ENCODE measurements at places on chromosomes 5 and 9.

GRCh38 chr9:124409410-124409809 lies 5.8 kb downstream of the PSMB7 start:
- no peak for DNase-seq

DNA sequence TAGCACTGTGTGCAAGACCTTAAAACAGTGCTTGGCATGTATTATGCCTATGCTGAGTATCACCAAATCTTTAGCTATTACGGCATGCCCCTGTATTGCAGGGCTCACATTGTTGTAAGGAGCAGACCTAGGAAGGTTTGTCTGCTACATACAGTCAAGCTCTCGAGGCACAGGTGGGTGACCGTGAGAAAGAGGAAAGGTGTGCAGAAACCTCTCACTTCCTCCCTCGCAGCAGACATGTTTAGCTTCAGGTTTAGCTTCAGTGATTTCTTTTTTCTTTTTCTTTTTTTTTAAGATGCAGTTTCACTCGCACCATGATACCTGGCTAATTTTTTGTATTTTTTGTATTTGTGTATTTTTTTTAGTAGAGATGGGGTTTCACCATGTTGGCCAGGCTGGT lies 275.8 kb upstream of the RIOK2 start:
- DNase-seq = no peak

DNA sequence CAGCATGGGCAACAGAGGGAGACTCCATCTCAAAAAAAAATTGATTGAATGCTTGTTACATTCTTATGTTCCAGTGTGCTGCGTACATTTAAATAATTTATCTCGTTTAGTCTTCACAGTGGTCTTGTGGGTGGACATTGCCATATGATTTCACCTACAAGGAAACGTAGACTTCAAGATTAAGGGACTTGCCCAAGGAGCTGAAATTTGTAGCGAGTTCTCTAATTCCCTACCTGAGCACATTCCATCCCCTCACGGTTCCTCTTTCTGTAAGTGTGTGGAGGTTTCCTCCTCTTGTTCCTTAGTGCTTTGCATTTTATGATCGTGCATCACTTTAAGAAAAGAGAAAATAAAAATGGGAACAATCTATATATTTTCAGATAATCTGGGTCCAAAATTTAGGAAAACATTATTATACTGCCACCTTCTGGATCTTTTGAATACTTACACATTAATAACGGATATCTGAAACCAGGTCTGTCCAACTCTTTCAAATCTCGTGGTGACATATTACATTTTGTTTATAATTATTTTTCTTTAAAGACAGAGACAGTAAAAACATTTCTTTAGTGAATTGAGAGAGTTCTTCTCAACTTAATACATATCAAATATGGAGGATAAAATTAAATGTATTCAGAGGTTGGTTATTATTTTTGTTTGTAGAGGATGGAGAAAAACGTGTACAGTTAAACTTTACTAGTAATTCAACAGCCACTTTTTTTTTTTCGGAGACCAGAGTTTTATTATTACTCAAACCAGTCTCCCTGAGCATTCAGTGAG lies 29.9 kb upstream of the C7 start:
- no peak for DNase-seq

- DNase-seq = no peak
Measured at GRCh38 chr5:153573326-153574033, 83.0 kb downstream of the GRIA1 start.

GRCh38 chr5:140253985-140254384 lies 48.9 kb downstream of the PFDN1 start:
- DNase-seq = no peak

DNA sequence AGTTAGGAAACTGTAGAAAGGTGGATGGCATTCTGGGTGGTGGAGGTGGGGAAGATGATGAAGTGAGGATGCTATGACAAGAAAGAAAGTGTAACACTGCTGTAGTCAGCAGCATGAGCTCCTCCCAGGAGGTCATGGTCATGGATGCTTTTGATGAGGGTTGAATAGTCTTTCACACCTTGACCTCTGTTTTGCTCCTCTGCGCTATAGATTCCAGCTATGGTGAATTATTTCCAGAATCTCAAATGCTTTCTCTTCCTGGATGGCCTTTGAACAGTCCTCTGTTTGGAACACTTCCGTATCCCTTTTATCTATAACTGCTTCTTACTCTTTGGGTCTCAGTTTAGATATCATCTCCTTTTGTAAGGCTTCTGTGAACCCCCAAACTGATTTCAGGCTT lies 165.9 kb upstream of the PPP1R2B start:
- DNase-seq = no peak

Data from renal pelvis (tissue), 12 donors.